Omental fat pad (tissue), 4 donors: ENCODE measurements at places on chromosomes 2 and 18.

DNA sequence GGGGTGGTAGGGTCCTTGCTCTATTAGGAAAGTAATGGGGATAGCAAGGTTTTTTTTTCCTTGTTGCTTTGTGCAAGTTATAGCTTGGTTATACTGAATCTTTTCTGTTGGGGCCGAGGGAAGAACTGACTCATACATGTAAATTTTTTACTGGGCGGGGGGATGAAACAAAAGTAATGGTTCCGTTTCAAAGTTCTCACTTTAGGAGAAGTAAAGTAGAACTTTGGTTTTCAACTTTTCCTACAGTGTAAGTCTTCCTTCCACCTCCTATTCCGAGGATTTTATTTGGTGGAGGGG is 1.1 kb downstream of the AFTPH start:
- DNase-seq = no peak

DNA sequence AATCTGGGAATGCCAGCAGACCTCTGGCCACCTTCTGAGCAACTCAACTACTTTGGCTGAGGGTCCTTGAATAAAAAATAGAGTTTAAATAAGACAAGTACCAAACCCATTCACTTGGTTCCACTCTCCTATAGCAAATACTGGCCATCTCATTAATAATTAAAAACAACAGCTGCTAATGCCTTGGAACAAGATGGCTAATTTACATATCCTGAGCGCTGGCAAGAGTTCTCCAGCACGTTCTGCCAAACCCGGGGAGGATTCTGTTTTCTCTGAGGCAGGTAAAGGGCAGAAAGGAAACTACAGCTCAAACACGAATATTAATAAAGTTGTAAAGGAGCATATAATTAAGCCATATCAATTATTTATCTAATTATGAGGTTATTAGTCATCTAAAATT is 1123.7 kb downstream of the TDRD15 start:
- DNase-seq = no peak

DNA sequence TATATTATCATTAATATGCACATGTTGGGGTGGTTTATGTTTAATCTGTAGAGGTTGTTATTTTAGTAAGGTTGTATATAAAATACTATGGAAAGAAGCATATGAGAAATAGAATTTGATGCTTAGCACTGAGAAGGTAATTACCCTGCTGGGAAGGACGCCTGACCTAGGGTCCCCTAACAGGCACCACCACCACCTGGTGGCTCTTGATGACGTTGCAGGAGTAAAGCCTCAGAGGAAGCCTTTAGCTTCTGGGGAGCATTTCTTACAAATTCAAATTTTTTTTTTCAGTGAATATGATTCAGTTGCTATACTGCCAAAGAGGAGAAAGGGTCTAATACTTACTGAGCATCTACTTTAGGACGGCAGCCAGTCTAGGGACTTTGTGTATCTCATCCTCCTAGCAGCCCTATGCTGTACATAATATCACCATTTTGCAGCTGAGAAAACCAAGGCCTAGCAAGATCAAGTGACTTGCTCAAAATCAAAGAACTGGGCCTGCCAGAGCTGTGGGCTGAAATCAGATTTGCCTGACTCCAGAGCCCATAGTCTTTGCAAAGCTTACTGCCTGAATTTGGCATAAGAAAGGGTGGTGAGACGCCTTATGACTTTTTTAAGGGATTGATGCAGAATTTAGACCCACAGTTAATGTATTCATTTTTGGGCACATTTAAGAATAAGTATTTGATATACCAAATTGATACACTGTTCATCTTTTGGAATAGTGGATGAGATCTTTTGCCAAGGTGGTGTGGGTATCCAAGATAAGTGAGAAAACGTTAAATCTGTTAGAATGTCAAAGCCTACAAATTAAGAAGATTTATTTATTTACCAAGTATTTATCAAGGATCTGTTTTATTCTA is 78.8 kb upstream of the GAREM1 start:
- DNase-seq = peak; percentile 24

GRCh38 chr2:234770715-234771141 is 181.1 kb upstream of the SH3BP4 start:
- no peak for DNase-seq

DNA sequence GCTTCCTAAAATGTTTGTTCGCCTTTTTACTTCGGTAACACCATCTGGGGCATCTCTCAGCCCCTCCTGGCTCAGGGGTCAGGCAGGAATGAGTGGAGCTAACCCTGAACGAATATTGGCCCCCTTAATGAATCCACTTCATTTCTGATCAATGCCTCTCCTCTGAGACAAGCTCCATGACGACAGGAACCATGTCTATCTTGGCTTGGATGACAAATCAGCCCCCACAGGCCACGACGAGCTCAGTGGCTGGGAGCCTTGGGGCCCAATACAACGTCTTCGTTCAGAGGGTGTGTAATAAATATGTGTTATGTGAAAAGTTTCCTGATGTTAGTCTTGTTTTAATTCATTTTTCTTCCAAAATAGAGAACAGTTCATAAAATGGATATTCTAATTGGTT is 133.0 kb downstream of the COL6A3 start:
- no peak for DNase-seq

DNA sequence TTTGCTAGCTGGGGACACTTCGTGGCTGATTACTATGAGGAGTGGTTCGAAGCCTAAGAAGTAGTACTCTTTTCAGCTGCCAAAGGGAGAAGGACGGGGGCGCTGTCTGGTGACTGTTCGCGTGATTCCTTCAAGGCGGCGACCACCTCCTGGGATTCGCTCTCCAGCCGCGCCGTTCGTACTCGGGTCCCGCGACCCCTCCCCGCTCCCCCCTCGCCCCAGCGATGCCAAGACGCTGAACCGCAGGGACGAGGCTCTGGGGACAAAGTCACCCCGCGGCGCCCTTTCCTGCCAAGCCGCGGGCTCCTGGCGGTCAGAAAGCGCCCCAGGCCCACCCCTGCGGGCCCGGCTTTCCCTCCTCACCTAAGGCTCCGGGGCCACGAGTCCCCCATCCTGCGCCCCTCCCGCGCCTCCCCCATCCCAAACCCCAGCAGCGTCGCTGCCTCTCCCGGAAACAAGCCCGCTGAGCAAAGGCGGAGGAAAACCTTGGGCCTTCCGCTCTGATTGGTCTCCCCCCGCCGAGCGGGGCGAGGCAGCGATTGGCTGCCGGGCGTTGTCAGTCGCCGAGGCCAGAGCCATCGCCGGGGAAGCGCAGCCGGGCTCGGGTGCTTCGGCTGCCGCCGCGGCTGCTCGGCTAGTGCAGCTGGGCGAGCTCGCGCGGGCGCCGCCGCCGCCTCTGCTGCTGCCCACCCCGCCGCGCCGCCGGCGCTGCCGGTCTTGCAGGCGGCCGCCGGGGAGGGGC is 404.3 kb downstream of the XIRP2 start:
- no peak for DNase-seq

GRCh38 chr2:48738806-48739205 is 16.7 kb downstream of the LHCGR start:
- DNase-seq = no peak

GRCh38 chr2:96409081-96409819 is 73.7 kb downstream of the NCAPH start:
- DNase-seq = no peak

DNA sequence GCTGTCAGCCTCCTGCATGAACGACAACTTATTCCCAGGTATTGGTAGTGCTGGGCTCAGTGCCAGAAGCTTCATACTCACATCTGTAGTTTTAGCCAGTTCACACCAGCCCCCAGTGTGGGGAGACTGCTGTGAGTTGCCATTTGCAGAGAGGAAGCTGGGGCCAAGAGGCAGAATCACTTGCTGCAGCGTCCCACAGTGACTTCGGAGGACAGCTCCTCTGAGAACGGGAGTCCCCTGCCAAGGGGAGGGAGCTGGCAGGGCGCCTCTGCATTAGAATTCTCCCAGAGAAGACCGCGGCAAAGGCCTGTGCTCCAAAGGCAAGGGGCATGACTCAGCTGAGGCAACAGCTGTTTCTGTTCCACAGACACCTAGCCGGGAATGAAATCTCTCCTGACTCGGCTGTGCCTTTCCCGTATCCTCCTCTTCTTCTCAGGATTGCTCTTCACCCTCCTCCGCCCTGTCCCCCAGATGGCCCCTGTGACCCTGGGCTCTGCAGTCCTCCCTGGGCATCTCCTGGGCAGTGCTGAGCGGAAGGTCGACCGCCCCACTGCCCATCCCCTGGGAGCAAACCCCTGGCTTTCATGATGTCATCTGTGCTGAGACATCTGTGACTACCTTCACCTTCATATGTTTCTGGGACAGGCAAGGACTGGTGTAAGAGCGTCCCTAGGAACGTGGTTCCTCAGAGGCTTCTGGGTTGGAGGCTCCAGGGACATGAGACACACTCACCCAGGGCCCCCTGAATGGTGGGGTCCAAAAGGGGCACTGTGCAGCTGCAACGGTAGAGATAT is 18.0 kb downstream of the MAL start:
- no peak for DNase-seq

GRCh38 chr2:45699032-45699658 is 47.7 kb downstream of the PRKCE start:
- no peak for DNase-seq
